Nephron progenitor cell (in vitro differentiated cells): ENCODE measurements at places on chromosomes 7 and 10.
A peak's percentile ranks its signal among the peaks of the same experiment; 100 is the strongest.

DNA sequence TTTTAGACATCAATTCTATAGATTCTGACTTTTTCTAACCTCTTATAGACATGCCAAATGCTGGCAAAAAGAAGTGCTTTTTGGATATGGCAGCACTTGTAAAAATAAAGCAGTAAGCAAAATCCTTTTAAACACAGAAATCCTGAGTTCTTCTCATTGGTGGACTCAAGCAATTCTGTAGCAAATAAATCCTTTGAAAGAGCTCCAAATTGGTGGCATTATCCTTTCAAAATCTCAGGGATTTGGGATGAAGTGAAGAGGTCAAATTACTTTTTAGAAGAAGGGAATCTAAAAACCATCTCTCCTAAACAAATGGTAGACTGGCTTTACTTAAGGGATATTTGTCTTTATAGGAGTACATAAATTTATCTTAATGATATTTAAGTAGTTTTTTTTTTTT, 17.5 kb upstream of the ASCC1 start:
- no peak for DNase-seq

DNA sequence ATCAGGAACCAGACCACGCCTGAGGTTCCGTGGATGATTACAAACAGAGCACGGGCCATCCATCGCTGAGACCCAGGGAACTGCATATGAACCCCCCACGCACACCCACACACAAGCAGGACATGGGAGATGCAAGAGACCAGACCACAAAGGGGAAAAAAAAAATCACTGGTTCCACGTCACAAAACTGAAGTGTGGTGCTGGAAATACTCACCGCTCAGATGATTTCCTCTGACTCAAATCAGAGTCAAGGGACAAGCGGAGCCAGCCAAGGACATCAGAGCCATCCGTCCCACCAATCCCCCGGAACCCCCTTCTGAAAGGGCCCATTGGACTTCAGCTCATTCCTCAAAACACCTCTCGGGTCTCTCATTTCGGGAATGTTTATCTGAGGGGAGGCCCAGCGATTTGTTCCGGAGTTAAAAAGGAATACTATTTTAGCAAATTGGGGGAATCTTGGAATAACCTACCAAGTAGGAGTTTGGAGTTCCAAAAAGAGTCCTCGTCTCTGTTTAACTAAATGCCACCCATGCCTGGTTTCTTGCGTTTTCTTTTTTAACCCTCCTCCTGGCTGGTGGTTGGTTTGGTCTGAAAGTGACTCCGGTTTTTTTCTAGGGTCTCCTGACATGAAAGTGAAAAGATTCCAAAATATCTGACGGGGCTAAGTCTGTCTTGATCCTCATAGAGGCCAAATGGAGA, 15.0 kb downstream of the SNX8 start:
- DNase-seq: no peak

- DNase-seq: no peak
Observed at GRCh38 chr7:6392712-6393666, 54.8 kb downstream of the DAGLB start.

DNA sequence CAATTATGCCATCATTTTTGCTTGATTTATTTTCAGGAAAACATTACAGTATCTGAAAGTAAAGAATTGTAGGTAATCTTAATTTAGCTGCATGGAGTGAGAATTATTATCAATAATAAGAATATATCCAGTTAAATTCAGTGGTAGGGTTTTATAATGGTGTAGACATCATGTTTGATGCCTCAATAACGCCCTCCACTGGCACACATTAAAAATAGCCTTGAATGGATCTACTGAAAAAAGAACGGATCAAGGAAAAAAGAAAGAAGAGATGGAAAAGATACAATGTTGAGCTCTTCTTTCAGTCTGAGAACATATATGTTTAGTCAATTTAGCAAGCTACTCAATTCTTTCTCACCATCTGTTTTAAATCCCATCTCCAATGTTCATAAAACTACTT, 319.2 kb downstream of the CDC14C start:
- DNase-seq: no peak

- no peak for DNase-seq
Observed at GRCh38 chr7:141003172-141004065, 11.3 kb downstream of the MRPS33 start.

- no peak for DNase-seq
Observed at GRCh38 chr7:95089414-95090315, 182.3 kb downstream of the PPP1R9A start.

DNA sequence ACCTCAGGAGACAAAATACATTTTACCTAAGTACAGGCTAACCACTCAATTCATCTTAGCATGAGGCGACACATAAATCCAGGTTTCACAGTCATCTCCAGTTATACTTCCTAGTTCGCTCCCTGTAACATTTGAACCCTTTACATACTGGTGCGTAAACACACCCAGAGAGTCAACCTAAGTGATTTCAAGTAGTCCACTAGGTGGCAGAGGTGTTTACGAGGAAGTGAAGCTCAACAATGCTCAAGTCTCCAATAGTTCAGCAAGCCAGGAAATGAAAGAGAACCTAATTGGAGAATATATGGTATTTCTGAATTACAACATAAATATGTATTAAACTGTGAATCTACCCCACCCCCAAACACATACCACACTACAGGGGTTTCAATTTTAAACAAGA, 76.3 kb upstream of the ABCB5 start:
- no peak for DNase-seq

GRCh38 chr10:22988581-22989360, 60.9 kb downstream of the ARMC3 start:
- peak; percentile 69 for DNase-seq

GRCh38 chr7:78015574-78016260, 217.1 kb downstream of the PHTF2 start:
- no peak for DNase-seq

- DNase-seq: peak; percentile 7
Observed at GRCh38 chr7:35753761-35754603, 46.9 kb upstream of the SEPTIN7 start.

GRCh38 chr10:23514321-23514720, 75.4 kb downstream of the OTUD1 start:
- DNase-seq: no peak

GRCh38 chr7:150858236-150859197, 6.2 kb downstream of the AOC1 start:
- DNase-seq: no peak

DNA sequence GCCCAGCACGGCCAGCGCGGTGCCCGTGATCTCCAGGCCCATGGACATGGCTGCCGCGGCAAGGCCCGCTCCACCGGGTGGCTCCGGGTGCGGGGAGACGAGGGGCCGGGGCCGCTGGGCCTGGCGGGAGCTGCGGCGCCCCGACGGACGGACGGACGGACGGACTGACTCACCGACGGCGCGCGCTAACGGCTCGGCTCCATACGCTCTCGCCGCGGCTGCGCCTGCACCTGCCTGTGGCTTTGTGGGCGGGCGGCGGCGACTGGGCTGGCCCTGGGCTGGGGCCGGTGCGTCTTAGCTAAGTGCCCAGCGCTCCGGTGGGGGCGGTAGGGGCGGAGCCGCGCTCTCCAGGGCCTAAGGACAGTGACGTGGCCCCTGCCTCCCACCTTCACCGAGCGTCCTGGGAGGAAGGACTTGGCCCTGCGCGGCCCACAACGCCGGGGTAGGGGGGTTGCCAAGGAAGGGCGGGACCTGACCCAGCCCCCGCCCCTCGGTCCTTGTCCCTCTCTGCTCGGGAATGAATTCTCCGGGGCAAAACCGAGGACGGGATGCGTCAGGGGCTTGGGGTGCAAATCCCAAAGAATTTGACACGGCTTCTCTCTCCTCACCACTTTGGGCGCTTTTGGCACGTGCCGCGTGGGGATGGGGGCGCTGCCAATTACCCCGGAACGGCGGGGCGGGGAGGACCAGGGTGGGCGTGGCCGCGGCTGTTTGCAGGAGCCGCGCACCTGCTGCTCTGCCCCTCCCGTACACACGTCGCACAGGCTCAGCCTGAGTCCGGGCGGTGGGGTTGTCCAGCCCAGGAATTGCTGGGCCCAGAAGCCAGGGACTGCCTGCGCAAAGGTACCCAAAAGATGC, at the start of gene CLDN3:
Gene CLDN3, minus strand, starts transcription at position 269 of the 858 bp plus-strand sequence. Its CDS starts 221 bp downstream, at position 48.
- DNase-seq: peak; percentile 76

GRCh38 chr7:5255832-5256231, 26.9 kb upstream of the SLC29A4 start:
- no peak for DNase-seq

- no peak for DNase-seq
Observed at GRCh38 chr7:114081606-114082425, 163.0 kb upstream of the PPP1R3A start.

GRCh38 chr7:41887416-41887815, 184.5 kb upstream of the INHBA start:
- no peak for DNase-seq

DNA sequence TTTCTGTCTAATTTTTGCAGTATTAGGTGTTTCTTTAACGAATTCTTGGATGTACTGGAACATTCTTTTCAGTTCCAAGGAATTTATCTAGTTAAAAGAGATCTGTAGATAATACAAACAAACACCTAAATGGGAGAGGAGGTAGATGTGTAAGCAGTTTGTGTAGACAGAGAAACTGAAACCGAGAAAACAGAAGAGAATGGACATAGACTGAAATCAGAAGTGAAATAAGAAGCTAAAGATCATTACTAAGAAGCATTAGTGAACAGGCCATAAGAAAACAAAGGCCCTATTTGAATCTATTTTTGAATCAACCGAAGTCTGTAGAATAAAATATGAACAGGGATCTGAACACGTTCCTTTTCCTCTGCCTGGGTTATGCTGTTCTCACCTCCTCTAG, 26.5 kb upstream of the TMEM229A start:
- DNase-seq: no peak

DNA sequence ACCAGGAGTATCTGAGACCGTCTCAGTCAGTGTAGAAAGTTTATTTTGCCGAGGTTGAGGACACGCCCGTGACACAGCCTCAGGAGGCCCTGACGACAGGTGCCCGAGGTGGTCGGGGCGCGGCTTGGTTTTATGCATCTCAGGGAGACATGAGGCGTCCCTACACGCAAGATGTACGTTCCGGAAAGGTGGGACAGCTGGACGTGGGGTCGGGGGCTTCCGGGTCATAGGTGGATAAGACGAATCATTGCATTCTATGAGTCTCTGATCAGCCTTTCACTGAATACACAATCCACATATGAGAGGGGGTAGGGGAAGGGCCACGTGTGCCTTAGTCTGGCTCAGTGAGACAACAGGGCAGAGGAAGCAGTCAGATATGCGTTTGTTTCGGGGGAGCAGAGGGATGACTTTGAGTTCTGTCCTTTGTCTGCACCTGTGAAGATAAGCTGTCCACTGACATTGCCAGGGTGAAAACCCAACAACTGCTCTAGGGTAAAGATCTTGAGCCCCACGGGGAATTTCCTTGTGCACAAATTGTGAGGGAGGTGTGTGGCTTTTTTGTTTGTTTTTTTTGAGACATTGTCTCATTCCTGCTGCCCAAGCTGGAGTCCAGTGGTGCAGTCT, 66.2 kb downstream of the DNAJB6 start:
- DNase-seq: no peak

DNA sequence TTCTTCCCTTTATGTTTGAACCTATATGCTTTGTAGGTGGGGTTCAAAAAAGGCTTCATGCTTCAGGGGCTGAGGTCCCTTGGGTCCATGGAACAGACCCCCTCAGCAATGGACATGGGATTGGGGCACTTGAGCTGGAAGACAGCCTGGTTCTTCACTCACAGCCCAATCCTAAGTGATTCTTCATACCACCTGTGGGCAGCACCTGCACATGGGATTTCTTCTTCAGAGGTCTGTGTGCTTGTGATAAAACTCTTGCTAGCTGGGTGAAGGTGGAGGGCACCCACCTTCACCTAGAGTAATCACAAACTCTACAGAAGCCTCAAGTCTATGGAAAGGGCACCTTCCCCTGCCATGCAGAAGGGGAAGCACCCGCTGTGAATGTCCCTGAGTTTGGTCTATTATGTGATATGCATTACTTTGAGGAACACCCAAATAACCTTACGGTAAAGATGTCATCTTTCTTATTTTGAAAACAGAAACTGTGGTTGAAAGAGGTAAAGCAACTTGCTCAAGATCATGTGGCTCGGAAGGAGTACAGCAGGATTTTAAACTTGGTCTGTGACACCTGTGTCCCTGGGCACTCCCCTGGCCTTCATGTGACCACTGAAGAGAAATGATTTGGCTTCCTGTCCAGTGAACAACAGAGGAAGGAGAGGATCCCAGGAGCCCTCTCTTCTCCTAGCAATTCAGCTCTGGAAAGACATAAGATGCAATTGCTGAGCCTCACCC, 469.5 kb upstream of the ZMIZ1 start:
- DNase-seq: no peak

DNA sequence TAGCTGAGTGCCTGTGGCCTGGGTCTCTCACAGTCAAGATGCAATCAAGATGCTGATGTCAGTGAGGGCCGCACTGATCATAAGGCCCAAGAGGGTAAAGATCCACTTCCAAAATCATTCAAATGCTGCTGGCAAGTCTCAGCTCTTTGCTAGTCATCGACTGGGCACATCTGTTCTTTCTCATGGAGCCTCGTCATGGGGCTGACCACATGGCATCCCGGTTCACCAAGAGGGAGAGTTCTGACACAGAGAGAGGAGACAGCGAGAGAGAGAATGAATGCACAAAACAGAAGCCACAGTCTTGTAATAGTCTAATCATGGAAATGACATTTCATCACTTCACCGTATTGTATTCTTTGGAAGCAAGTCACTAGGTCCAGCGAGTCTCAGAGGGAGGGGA, 1067.5 kb upstream of the C7orf33 start:
- no peak for DNase-seq

GRCh38 chr10:6383096-6383812, 180.5 kb downstream of the PFKFB3 start:
- DNase-seq: no peak

- no peak for DNase-seq
Observed at GRCh38 chr10:69759641-69760040, 42.1 kb upstream of the COL13A1 start.

GRCh38 chr10:127194111-127194510, 2.3 kb downstream of the INSYN2A start:
- DNase-seq: no peak

- no peak for DNase-seq
Observed at GRCh38 chr10:15083674-15084501, 4.7 kb downstream of the ACBD7 start.

DNA sequence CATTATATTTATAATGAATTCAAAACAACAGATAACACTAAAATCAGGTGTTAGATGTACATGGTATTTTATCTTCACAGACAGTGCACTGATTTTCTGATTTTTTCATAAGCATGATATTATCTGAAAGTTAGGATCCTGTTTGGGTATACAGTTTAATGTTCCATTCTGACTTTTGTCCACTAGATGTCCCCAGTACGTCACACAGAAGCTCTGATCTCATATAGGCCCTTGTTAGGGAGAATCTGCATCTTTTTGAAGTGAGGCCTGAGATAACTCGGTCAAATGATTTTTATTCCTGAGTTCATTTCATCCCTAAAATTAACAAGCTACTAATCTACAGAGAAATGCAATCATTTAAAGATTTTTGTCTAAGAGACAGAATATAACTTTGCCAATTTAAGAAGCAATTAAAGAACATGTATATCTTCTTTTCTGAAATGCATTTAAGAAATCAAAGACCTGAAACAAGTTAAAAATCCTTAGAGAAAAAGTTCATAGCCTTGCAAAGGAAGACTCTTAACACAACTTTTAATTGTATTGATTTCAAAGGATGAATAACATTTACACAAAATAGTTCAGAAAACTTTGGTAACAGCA, 72.0 kb upstream of the TES start:
- peak; percentile 17 for DNase-seq

- DNase-seq: peak; percentile 55
Observed at GRCh38 chr7:130277763-130278643, 11.3 kb downstream of the CPA2 start.

- no peak for DNase-seq
Observed at GRCh38 chr10:11962176-11962575, 80.4 kb downstream of the UPF2 start.
